ENCODE measurements at places on chromosomes 2 and 18.

- DNase-seq: no peak
These were observed 40.3 kb upstream of the FHL2 start for GRCh38 chr2:105439141-105439540.

DNA sequence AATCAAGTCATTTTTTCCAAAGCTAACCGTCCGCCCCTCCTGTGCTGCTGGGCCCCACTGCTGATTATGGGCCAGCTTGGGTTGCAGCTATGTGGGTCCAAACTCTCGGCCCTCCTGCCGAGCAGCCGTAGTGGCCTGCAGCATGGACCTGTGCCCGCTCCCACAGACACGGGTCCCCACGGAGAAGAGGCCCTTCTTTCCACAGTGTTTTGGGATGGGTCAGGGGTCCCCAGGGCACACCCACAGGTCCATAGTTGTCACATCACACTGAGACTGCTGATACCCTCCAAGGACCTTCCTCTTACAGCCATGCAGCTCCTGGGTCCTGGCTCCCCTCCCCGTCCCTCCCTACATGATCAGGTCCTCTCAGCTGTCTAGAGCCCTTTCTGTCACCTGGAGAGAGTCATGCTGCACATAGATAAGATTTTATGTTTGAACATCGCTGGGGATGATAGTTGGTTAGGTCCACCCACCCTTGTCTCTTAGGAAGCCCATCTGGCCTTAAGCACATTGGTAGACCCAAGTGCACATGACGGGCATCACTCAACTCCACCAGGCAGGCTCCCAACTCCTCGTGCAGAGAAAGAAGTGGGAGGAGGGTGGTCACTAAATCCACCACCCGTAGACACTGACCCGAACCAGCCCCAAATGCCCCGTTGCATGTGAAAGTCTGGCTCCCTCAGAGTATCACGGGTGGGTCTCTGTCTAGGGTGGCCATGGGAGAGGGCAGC lies 17.5 kb downstream of the GPR55 start:
- DNase-seq: no peak

DNA sequence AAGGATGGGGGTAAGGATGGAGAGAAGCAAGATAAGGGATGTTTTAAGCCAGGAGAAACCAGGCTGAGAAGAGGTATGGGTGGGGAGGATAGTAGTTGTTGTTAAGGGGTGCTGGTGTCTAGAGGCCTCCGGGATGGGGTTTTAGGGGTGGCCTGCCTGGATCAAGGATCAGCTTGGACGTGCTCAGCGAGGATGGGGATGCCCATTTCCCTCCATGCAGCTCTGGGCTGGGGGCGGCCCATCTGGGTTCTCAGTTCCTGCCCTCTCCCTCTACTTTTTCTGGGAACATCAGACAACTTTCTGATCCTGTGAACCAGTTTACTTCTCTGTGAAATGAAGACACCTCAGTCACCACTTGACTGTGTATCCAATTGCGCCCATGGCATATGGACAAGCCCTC lies 10.1 kb downstream of the B3GNT2 start:
- DNase-seq: no peak

DNA sequence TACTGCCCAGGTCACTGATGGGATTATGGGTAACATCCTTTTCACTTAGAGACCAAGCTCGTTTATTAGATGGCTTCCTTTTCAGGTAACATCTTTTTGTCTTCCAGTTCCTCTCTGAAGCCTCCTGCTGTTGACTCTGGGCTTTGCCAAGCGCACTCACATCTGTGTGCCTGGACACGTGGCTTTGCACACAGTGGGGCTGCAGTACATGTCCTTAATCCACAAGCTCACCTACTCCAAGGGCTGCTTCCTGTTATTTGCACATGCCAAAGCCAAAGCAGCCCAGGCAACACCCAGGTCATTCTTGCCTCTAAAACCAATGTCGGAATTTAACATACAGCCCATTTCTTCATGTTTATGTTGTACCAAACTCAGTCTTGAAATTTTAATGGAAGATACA lies 124.2 kb upstream of the BOD1L2 start:
- no peak for DNase-seq

DNA sequence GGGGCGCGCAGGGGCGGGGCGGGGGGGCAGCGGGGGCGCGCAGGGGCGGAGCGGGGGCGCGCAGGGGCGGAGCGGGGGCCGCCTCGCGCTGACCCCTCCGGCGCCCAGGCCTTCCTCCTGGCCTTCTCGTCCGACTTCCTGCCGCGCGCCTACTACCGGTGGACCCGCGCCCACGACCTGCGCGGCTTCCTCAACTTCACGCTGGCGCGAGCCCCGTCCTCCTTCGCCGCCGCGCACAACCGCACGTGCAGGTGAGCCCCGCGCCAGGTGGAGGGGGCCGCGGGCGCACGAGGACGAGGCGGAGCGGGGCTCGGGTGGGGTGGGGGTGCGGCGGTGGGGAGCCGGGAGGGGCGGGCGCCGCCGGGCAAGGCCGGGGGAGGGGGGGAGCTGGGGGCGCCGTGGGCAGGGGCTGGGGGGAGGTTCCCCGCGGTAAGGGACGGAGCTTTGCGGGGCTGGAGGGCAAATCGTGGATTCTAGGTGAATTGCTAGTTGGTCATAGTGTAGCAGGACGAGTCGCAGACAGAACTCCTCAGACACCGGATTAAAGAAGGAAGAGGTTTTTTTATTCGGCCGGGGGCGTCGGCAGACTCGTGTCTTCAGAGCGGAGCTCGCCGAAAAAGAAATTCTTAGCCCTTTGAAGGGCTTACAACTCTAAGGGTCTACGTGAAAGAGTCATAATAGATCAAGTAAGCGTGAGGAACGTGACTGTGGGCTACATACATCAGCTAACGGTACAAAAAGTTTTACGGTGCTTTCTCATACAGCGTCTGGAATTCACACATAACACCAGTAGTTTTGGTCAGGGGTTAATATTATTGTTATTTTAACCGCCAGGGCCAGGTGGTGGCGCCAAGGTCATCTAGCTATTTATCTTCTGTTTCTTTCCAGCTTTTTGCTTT lies 29.9 kb downstream of the ANO7 start:
- DNase-seq: no peak

- no peak for DNase-seq
These were observed at the start of gene PDCD1 for GRCh38 chr2:241858206-241859016. Gene PDCD1 (minus strand): TSS chr2:241858894. CDS start chr2:241858838, 56 bp downstream.

GRCh38 chr2:239277401-239278085 lies 123.3 kb downstream of the HDAC4 start:
- no peak for DNase-seq

DNA sequence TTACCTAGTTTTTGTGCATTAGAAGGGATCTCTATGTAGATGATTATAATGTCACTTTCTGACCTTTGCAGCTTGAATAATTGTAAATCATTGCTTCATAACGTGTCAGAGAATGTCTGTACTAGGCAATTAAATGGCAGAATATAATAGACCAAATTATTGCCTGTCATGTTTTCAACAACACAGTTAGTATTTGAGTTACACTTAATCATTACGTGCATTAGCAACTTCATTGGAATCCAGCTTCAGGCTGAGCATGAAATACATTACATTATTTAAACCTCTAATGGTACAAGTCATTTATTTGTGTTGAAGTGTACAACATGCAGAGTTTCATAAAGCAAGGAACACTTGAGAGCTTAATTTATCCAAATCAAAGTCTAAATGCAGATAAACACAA lies 48.0 kb downstream of the ZNF407 start:
- no peak for DNase-seq

DNA sequence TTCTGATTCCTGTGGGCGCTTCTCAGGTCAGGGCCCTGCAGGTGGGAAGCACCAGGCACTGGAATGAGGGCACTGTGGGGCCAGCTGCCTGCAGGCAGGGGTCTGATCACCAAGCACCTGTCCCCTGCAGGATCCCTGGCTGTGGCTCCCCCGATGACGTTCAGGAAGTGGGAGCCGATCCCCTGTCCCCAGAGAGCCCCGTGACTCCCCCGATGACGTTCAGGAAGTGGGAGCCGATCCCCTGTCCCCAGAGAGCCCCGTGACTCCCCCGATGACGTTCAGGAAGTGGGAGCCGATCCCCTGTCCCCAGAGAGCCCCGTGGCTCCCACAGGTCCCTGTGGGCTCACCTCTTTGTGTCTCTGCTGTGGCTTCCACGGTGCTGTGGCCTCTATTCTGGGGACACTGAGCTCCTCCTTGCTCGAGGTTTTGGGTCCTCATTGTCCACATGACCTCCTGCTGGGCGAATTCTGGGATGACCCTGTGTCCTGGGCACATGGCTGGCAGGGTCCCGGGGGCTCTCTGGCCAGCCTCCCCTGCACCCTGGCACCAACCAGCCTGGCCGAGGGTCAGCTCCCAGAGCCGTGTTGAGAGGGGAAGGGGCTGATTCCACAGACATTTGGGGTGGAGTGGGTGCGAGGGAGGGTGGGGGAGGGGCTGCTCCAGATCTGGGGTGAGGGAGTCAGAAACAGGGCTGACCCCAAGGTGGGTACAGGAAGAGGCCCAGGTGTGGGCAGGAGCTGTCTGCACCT lies 4.8 kb downstream of the NEU4 start:
- DNase-seq: no peak

DNA sequence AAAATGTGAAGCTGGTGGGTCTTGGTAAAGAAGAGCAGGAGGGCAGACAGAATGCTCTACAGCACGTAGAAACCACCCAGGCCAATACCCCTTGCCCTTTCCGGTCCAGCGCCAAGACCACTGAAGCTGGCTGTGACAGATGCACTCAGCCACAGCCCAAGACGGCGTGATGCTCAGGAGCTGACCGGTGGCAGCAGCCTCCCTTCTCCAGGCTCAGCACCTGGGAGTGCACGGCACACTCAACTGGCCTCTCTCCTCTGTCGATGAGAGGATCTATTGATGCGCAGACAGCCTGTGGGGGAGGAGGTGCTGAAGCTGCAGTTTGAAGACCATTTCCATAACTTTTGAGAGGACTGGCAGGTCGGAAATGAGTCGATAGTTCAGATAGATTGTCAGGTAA lies 141.0 kb upstream of the MYT1L start:
- DNase-seq: no peak

GRCh38 chr2:36235426-36235825 lies 120.2 kb upstream of the CRIM1 start:
- DNase-seq: no peak

DNA sequence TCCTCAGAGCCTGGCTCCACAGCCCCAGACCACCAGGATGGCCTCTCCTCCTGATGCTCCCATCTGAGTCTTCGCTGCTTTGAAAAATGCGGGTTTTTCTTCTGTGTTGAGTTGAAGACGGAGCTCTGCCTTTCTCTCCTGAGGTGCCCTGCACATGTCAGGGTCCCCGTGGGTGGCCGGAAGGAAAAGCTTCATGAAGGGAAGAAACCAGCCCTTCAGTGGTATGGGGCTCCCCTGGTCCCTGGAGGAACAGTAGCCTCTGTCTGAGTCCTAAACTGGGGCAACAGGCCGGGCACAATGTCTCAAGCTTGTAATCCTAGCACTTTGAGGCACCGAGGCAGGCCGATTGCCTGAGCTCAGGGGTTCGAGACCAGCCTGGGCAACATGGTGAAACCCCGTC lies 54.7 kb upstream of the CAB39 start:
- DNase-seq: no peak

- no peak for DNase-seq
These were observed 95.2 kb upstream of the SCG2 start for GRCh38 chr2:223697316-223697891.

GRCh38 chr18:57060814-57061213 lies 86.1 kb upstream of the BOD1L2 start:
- DNase-seq: no peak

- DNase-seq: no peak
These were observed 221.8 kb upstream of the OSR1 start for GRCh38 chr2:19580264-19580663.

DNA sequence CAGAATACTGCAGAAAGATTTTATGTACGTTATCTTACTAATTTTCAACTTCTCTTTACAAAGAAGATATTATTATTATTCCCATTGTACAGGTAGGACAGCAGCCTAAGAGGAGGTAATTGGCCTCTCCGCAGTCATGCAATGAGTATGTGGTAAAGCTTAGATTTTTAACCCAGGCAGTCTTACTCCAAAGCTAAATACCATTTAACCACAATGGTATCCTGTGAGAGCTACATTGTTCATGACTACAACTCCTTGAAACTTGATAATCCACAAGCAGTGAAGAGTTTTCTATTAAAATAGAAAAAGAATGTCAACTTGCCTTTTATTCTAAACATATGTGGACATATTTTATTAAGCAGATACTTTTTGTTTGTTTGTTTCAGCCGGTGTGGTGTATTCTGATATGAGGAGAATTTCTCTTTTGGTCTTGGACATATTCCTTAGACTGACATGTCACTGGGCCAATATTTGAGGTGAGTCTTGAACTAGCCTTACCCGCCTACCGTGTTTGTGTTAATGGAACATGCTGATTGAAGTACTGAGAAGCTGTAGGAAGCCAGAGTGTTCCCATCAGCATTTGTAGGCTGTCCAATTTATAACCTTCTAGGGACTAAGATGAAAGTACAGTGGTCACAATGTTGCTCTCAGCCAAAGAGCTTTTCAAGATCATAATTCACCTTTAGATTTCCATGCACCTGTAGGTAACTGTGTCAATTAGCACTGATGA lies 293.9 kb upstream of the DCC start:
- no peak for DNase-seq

DNA sequence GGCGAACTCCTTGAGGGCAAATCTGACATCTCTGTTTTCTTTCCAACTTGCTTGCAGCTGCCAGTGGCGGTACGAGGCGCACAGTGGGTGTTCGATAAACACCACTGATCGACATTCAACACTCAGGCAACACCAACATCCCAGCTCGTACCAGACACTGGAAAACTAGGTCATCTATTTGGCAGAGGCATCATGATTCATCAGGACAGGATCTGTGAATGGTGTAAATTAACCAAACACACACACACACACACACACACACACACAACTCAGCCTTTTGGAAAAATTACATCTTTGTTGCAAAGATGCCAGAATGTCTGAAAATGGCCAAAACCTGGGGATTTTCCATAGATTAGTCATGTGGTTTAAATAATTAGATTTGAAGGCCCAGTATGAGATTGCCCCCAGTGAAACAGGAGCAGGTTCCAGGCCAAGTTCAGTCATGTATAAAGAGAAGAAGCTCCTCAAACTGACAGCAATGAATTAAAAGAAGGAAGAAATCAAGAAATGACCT lies 150.5 kb upstream of the NCKAP5 start:
- no peak for DNase-seq

- no peak for DNase-seq
These were observed 136.0 kb upstream of the SERTAD2 start for GRCh38 chr2:64789466-64790320.

- no peak for DNase-seq
These were observed 167.5 kb downstream of the MCFD2 start for GRCh38 chr2:46748121-46748520.

GRCh38 chr2:133303150-133303549 lies 265.1 kb downstream of the NCKAP5 start:
- DNase-seq: no peak

DNA sequence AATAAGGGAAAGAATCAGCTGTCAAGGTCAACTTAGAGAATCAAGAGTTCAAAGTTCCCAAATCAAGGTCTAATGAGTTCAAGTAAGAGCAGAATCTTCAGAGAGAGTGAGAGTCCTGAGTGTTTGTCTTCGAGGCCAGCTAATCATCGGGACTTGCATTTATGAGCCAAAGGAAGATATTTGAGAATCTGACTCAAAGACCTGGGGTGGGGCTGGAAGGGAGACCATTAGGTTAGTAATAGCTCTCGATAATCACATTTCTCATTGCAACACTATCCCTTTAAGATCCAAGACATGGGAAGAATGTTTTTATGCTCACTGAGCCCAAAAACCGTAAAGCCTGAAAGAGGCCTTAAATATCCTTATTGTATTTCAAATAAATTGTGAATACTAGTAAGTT lies 72.0 kb upstream of the FSHR start:
- DNase-seq: no peak

Data from HS-27A (cell line).